ENCODE measurements at places on chromosomes 12 and 14.

DNA sequence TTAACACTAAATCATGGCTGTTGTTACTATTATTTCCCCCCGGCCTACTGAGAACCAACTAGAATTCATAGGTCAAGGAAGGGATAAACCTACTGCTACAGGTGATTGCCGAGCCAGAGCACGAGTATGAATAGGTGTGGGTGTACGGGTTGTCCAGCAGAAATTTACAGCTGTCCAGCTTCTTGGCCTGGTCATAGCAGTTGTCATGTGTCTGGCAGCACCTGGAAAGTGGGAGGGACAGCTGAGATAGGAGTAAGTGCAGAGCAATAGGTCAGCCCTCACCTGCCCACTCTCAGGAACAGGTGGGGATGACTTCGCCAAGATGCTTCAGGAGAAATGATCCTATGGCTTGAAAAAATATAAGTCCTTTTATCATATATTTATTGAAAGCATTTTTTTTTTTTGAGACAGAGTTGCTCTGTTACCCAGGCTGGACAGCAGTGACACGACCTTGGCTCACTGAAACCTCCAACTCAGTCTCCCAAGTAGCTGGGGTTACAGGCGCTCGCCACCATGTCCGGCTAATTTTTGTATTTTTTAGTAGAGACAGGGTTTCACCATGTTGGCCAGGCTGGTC, 2.6 kb downstream of the PLA2G1B start:
- H3K27me3 ChIP-seq = no peaks in the 10 kb centered on the region
- H3K36me3 ChIP-seq = no peaks in the 10 kb centered on the region
- peaks cover 4% of the 10 kb centered on the region for H3K4me1 ChIP-seq
- no peak for DNase-seq

DNA sequence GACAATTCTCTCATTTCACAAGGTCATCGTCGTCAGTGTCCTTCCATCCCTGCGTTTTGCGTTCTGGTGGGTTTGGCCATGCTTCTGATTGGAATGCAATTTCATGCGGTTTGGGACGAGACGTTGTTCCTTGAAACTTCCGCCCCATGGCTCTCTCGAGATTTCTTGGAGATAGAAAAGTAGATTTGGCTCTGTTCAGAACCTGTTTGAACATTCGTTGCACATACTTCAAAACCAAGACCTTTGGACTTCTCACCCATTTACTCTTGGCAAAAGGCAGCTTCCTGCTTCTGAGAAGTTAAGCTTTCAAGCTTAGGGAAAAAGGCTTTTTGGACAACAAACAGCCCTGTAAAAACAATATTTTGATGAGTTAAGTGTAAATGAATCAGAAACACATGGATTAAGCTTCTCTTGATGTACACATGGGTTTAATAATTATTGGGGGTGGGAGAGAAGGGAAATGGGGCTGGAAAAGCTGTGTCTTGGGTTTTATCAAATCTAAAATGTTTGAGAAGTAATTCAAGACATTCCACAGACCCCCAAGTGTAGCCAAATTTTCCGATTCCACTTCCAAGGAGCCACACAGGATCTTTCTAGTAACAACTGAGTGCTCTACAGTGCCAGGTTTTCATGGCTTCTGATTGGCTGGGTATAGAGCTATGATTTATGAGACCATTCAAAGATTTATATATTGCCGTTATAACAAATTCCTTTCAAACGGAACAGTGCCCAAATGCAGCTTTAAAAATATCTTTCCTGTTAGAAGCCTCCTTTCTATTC, 467.2 kb downstream of the MED13L start:
- H3K4me1 ChIP-seq = no peaks in the 10 kb centered on the region
- no peaks in the 10 kb centered on the region for H3K36me3 ChIP-seq
- H3K27ac ChIP-seq = no peak overlapping the region

DNA sequence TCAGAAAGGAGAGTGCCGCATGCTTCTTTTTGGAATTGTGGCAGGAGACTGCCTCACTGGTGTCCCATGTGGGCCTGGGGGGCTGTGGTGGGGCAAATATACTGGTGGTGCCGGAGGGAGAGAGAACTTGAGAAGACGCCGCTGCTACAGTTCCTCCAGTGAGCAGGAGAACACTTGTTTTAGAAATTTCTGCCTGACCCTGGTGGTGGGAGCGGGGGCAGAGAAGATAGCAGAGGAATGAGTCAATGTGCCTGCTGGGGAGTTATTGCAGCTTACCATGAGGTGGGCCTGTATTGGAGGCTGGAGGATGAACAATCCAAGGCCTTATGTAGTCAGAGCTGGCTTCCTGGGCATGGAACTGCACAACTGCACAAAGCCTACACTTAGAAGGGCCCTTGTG, 211.8 kb downstream of the SNAPC1 start:
- no peak for DNase-seq
- no peak overlapping the region for H3K4me3 ChIP-seq
- peaks cover 2% of the 10 kb centered on the region for H3K27me3 ChIP-seq
- H3K36me3 ChIP-seq = no peaks in the 10 kb centered on the region
- no peak overlapping the region for H3K27ac ChIP-seq

GRCh38 chr12:80710727-80711449, 3.5 kb downstream of the MYF6 start:
- no peaks in the 10 kb centered on the region for H3K4me1 ChIP-seq
- no peaks in the 10 kb centered on the region for H3K36me3 ChIP-seq

- H3K4me3 ChIP-seq = no peak overlapping the region
- H3K4me1 ChIP-seq = no peaks in the 10 kb centered on the region
- DNase-seq = no peak
- no peaks in the 10 kb centered on the region for H3K27me3 ChIP-seq
- no peaks in the 10 kb centered on the region for H3K36me3 ChIP-seq
Observed at GRCh38 chr12:87051621-87052020, 795.4 kb upstream of the MGAT4C start.

DNA sequence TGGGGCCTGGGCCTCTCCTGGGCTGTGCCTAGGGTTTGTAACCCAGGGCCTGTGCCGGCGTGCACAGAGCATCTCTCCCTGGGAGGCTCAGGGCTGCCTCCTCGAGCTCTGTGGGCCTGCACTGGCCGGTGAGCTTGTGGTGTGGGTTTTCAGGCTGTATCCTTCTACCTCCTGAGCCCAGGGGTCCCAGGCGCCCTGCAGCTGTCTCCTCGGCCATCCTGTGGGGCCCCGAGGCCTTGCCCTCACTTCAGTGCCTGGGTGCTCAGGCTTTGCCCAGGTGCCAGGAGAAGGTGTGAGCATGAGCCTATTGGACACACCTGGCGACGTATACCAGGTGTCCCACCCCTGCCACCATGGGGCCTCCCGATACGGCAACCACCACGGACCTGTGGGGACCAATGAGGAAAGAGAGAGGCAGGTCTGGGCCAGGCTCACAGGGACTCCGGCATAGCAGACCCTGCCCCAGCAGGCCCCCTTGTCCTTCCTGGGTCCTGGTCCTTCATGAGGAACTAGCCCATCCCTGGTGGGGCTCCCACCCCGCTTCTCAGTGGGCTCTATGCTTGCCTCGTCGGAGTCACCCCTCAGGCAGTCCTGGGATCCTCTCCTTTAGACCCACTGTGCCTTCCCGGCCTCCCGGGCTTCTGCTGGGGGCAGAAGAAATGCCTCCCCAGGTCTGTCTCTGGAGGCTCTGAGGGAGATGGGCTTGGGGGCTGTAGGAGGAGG, 400.2 kb downstream of the TMEM121 start:
- no peak overlapping the region for H3K4me3 ChIP-seq
- no peaks in the 10 kb centered on the region for H3K36me3 ChIP-seq
- DNase-seq = no peak
- no peak overlapping the region for H3K27ac ChIP-seq

- no peaks in the 10 kb centered on the region for H3K36me3 ChIP-seq
- H3K4me3 ChIP-seq = no peak overlapping the region
- DNase-seq = no peak
- no peak overlapping the region for H3K27ac ChIP-seq
Observed at GRCh38 chr14:95784137-95784536, 70.2 kb upstream of the TCL1A start.

GRCh38 chr14:49546766-49547165, 39.4 kb downstream of the RPS29 start:
- no peaks in the 10 kb centered on the region for H3K4me1 ChIP-seq
- H3K27ac ChIP-seq = no peak overlapping the region
- no peak overlapping the region for H3K4me3 ChIP-seq
- no peak for DNase-seq

- H3K27ac ChIP-seq = no peak overlapping the region
- no peaks in the 10 kb centered on the region for H3K36me3 ChIP-seq
- no peaks in the 10 kb centered on the region for H3K27me3 ChIP-seq
- DNase-seq = no peak
- no peaks in the 10 kb centered on the region for H3K4me1 ChIP-seq
Observed at GRCh38 chr14:94099006-94099405, 11.5 kb upstream of the IFI27 start.

GRCh38 chr12:114672817-114673168, 11.2 kb downstream of the TBX3 start:
- H3K36me3 ChIP-seq = peaks cover 47% of the 10 kb centered on the region
- H3K4me1 ChIP-seq = no peaks in the 10 kb centered on the region
- no peak for DNase-seq
- H3K4me3 ChIP-seq = no peak overlapping the region
- no peak overlapping the region for H3K27ac ChIP-seq

DNA sequence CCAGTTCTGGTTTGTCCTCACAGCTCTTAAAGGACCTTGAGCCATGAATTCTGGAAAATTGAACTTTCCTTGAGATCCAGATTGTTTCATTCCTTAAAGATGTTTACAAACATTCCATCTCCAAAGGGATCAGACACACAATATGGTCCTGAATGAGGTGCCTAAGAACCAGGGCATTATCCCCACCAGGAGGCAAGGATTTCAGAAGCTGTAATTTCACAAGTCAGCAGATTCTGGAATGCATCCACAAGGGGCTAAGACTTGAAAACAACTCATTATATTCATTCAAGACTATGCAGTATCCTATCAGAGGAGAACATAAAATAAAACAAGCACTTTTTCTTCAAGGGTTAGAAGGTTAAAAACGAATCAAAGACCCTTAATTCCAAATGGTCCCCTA, 15.1 kb downstream of the KCNH5 start:
- DNase-seq = no peak
- no peak overlapping the region for H3K27ac ChIP-seq
- H3K36me3 ChIP-seq = no peaks in the 10 kb centered on the region
- no peak overlapping the region for H3K4me3 ChIP-seq
- H3K4me1 ChIP-seq = no peaks in the 10 kb centered on the region

- H3K4me1 ChIP-seq = no peaks in the 10 kb centered on the region
- no peak for DNase-seq
- no peak overlapping the region for H3K4me3 ChIP-seq
- H3K27ac ChIP-seq = no peak overlapping the region
- H3K36me3 ChIP-seq = peaks cover 10% of the 10 kb centered on the region
Observed at GRCh38 chr14:69319911-69320310, 60.0 kb downstream of the GALNT16 start.

DNA sequence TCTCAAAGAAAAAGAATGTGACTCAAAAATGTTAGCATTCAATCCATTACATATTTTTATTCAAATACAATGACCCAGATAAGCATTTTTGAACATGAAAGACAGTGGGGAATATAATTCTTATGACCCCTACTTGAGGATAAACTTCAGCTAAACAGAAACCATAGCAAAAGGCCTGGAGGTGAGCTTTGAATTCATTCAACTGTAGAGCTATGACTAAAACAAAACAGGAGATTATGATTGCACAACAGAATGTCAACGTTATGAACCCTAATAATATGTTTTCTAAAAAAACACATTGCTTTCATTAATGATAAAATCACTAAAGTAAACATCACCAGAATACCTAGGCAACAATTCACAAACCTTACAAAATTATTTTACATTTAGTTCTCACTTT, 27.8 kb downstream of the EFCAB11 start:
- no peak overlapping the region for H3K27ac ChIP-seq
- DNase-seq = no peak
- H3K4me3 ChIP-seq = no peak overlapping the region
- H3K4me1 ChIP-seq = no peaks in the 10 kb centered on the region
- no peaks in the 10 kb centered on the region for H3K36me3 ChIP-seq

- DNase-seq = no peak
- no peak overlapping the region for H3K4me3 ChIP-seq
- H3K4me1 ChIP-seq = no peaks in the 10 kb centered on the region
- H3K36me3 ChIP-seq = no peaks in the 10 kb centered on the region
Observed at GRCh38 chr12:132407451-132407961, 78.1 kb upstream of the GALNT9 start.

DNA sequence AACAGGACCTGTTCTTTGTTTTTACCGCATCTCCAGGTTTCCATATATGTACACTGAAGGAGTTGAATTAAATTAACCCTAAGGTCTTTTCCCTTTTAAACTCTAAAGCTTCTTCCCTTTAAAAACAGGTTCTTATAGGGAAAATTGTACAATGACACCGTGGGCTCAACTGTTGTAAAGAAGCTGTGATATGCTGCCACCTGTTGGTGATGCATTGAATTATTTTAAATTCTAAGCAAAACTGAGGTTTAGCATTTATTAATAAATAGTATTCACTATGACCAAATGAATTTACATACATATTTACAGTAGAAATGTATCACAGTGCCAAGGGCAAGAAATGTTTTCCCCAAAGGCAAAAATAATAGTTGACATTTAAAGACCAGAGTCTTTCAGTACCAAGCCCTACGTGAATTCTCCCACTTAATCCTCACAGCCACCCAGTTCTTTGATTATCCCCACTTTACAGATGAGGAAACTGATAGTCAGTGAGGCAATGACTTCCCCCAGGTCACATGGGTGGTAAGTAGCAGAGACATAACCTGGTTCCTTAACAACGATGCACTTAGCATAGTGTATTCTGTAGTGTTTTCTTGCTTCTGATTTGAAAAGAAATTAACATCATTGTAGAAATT, 35.7 kb upstream of the TMEM263 start:
- H3K4me1 ChIP-seq = no peaks in the 10 kb centered on the region
- H3K4me3 ChIP-seq = no peak overlapping the region
- DNase-seq = peak; percentile 51
- H3K36me3 ChIP-seq = no peaks in the 10 kb centered on the region
- H3K27me3 ChIP-seq = no peaks in the 10 kb centered on the region
- no peak overlapping the region for H3K27ac ChIP-seq

- peaks cover 11% of the 10 kb centered on the region for H3K4me1 ChIP-seq
- H3K27me3 ChIP-seq = peaks cover 35% of the 10 kb centered on the region
- H3K4me3 ChIP-seq = no peak overlapping the region
- no peak overlapping the region for H3K27ac ChIP-seq
Observed at GRCh38 chr12:55713721-55714120, 2.1 kb upstream of the BLOC1S1 start.

DNA sequence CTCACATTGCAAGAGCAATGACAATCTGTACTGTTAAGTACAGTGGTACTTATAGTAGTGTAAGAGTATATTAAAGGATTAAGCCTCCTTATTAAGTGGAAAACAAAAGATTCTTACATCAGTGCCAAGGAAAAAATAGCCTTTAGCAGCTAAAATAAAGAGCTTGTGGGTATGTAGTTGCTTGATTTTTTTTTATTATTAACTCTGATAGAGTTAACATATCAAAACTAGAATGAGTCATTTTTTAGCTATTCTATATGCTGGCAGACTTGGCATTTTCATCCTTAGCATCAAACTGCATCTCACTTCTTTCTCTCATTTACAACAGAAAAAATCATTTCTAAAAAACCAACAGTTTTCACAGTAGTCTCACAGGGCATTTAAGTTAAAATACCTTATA, 86.5 kb downstream of the ATP2B1 start:
- DNase-seq = no peak
- no peak overlapping the region for H3K27ac ChIP-seq
- H3K4me1 ChIP-seq = peaks cover 6% of the 10 kb centered on the region
